T-helper 17 cell (primary cell): ENCODE measurements at places on chromosomes 13 and 19.

DNA sequence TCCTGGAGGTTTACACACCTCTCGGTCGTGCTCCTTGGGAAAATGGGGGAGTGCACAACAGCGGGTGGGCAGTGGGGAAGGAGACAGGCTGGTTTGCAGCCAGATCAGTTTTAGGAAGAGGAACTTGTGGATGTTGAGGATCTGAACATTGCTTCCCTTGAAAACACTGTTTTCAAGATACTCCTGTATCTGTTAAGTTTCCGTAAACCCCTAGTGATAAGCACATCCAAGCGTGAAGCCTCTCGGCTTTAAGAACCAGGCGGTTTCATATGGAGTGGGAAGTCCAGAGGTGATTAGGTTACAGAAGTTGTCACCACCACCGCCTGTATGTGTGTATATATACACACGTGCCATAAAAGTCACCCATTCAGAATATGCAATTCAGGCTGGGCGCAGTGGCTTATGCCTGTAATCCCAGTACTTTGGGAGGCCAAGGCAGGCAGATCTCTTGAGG is 47.4 kb downstream of the SIPA1L3 start:
- DNase-seq = no peak

DNA sequence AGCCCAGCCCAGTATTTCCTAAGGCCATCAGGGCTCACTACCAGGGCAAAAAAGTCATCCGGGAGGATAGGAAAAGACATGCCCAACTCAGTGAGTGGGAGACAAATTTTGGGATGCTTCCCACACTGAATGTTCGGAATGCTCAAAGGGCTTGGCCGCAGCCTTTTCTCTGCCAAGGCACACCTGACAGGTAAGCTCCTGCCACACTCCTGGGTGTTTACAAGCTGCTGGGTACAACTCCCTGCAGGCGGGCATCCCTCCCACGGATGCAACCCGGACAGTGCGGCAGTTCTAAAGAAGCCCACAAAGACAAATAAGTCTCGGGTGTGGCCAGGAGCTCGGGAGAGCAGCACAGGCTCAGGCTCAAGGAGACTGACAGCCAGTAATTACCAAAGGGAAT is 28.1 kb downstream of the SLC7A1 start:
- no peak for DNase-seq

- peak; percentile 12 for DNase-seq
These were observed 437 bp downstream of the SUCLA2 start for GRCh38 chr13:48000559-48001113.

DNA sequence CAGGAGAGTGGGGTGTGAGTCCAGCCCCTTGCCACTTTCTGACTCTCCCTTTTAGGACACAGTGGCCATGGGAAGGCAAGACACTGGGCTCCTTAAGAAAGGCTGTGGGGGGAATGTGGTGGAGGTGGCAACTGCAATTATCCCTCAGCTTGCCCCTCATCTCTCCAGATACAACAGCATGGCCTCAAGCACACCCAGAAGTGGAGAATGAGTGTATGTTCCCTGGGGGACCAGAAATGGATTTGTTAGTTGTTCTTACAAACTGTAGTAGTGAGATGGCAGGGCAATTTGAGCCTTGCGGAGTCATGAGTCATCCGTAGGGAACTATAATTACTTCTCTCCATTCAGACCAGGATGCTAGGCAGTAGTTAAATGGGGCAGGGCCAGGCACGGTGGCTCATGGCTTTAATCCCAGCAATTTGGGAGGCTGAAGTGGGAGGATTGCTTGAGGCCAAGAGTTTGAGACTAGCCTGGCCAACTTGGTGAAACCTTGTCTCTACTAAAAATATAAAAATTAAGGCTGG is 25.6 kb upstream of the CXCL17 start:
- no peak for DNase-seq

- DNase-seq = no peak
These were observed 25.2 kb upstream of the CEACAM1 start for GRCh38 chr19:42553292-42554045.

GRCh38 chr13:75566658-75567057 is 17.1 kb downstream of the UCHL3 start:
- DNase-seq = no peak

GRCh38 chr19:56987184-56987583 is 132.6 kb upstream of the USP29 start:
- no peak for DNase-seq

DNA sequence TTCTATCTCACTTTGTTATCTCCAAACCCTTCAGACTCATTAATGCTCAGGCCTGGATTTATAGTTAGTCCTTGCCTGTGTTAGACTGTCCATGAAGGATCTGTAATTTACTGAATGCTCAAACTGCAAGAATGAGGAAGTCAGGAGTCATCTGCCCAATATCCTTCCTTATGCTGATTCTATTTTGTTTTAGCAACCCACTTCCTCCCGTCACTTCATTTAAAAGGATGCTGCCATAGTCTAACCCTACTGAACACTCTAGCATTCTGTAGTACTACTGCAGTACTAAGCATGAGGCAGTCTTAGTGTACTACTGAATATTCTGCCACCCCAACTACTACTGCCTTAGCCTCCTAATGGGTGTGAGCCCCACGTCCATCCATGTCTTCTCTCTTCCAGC is 1.5 kb downstream of the FCAR start:
- DNase-seq = no peak

- no peak for DNase-seq
These were observed 143.6 kb downstream of the OXGR1 start for GRCh38 chr13:96850538-96851145.

GRCh38 chr13:76116751-76117360 is 480.7 kb downstream of the LMO7 start:
- no peak for DNase-seq

DNA sequence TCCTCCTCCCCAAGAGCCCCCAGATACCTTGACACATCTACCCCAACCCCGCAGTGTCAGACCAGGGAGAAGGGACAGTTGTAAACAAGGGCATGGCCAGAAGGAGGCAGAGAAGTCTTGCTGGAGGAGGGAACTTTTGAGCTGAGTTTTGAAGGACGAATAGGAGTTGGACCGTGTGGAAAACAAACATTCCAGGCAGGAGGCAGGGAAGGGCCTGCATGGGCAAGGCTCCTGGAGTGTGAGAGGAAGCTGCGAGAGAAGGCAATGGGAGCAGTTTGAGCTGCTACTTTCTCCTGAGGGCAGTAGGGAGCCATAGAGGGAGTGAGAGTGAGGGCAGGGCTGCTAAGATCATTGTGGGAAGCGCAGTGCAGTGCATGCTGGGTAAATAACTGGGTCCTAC is 23.3 kb downstream of the IL12RB1 start:
- no peak for DNase-seq

- DNase-seq = no peak
These were observed 3.9 kb upstream of the IL12RB1 start for GRCh38 chr19:18090545-18091216.

- no peak for DNase-seq
These were observed 3.1 kb upstream of the C13orf46 start for GRCh38 chr13:113976711-113977684.

DNA sequence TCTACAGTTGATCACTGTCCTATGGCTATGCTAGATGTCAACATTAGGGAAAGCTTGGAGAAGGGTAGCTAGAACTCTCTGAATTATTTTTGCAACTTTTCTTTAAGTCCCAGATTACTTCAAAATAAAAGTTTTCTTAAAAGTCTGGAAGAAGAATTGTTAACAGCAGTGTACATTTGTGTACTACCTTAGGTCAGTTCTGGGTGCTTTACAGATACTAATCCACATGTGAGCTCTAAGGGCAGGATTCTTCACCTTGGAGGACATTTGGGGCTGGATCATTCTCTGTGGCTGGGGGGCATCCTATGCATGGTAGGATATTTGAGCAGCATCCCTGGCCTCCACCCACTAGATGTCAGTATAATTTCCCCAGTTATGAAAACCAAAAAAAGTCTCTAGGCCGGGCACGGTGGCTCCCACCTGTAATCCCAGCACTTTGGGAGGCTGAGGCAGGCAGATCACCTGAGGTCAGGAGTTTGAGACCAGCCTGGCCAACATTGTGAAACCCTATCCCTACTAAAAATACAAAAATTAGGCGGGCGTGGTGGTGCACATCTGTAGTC is 2.8 kb downstream of the BRME1 start:
- no peak for DNase-seq

DNA sequence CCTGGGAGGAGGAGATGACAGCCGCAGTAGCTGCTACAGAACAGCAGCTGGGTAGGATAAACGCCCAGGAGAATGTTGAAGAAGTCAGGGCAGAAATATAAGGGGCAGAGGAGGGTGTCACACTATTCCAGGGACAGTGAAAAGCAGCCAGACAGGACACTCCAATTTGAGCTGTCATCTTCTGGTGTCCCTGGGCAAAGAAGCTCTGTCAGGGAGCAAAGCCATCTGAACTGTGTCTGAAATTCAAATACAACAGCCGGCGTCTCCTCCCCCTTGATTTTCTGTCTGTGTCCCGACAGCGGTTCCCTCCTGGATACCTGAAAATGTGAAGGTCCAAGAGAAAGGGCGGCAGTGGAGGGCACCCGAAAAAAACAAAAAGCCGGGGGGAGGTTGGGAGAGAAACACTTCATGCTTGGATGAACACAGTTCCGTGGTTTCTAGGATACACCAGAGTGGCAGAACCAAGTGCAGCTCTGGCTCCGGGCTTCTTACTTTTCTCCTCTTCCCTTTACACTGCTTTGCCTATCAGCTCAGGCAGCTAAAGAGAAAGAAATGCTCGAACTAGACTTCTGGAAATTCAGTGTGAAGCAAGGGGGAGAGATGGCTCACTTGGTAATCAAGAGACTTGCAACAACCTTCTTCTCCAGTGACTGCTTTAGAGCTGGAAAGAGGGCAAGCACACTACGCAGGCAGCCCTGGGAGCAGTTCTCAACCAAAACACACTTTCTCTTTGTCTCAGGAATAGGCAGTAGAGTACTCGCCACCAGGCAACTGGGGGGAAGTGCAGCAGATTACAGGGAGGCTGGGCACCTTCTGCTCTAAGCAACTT is 465.6 kb downstream of the ITGBL1 start:
- no peak for DNase-seq

DNA sequence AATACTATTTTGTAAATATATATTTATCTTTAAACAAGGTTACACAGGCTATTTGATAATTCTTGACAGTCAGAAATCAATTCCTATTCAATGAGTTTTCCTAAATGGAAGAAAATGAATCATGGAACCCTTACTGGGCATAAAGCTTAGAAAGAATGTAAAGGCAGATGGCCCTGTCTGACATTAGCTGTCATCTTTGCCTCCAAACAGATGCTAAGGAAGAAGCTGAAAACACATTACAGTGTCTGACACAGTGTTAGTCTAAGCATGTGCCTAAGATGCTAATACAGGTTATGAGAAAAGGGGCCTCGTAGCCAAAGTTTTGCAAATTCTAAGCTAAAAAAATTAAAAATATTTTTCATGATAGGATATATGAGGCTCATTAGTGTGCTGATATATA is 112.8 kb downstream of the ITGBL1 start:
- no peak for DNase-seq

GRCh38 chr13:48801255-48801654 is 147.5 kb downstream of the CYSLTR2 start:
- no peak for DNase-seq
